ENCODE measurements at places on chromosomes 3 and 15. TPM values are rescaled to one million over a fixed set of nuclear protein-coding genes. Genes with fewer than 3 reads are reported as not detected.

GRCh38 chr15:49300856-49301255, 122.2 kb upstream of the FGF7 start:
- no peak for DNase-seq

The FOXL2NB gene
- not detected for total RNA-seq

- no peak for DNase-seq
Measured at GRCh38 chr3:10444511-10444910, 60.9 kb downstream of the ATP2B2 start.

- no peak for DNase-seq
Measured at GRCh38 chr3:83033133-83033532, 1271.7 kb upstream of the GBE1 start.

The GMNC gene
- total RNA-seq, result 0.34 TPM

Measured in left cardiac atrium (tissue), 4 donors.